ENCODE measurements at places on chromosomes 7 and 10. TPM values are rescaled to one million over a fixed set of nuclear protein-coding genes. Genes with fewer than 3 reads are reported as not detected.

DNA sequence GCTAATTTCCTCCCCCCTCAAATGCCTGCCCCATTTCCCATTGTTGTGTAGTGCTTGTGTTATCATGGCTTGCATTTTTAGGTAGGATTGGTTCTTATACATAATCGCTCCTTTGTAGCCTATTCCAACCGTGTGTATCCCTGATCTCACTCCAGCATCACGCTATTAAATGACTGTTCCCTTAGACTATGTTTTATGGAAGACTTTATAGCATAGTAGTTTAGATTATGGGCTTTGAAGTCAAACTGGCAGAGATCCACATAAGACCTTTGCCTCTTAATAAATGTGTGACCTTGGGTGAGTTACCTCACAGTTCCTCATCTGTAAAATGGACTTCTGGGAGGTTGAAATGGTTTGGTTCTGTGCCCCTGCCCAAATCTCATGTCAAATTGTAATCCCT lies 5.4 kb upstream of the RABGEF1 start:
- DNase-seq, result no peak

Gene TYW1
- 14.3 TPM for total RNA-seq

Gene RBM48
- 14.4 TPM for total RNA-seq

DNA sequence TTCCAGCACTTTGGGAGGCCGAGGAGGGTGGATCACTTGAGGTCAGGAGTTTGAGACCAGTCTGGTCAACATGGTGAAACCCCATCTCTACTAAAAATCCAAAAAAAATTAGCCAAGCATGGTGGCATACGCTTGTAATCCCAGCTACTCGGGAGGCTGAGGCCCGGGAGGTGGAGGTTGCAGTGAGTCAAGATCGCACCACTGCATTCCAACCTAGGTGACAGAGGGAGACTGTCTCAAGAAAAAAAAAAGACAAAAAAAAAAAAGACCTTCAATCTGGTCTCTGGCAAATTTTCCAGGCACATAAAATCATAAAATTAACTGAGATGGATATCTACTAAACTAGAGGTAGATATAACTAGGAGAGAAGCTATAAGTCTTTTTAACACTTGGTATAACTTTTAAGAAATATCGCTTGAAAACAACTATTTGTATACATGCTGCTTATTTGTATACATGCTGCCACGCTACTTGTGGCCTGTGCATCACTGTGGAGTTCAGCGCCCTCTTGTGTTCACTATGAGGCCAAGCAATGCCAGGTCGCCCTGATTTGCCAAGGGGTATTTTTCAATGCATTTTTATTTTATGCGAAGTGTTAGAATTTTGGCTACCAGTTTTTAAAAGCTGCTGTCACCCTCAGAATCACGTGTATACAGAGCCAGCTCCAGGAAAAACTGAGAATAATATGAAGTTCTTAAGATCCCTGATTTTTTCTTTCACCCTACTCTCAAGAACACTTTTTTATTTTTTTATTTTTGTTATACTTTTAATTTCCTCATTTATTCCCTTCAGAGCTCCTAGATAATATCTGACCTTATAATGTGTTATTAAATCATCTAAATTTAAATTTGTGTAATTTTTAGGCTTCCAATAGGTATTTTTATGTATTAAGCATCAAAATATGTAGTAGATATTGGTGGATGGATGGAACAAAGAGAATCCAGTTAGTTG lies 26.7 kb downstream of the CYCS start:
- no peak for DNase-seq

Gene SLC26A3
- total RNA-seq, result 4.7 TPM

DNA sequence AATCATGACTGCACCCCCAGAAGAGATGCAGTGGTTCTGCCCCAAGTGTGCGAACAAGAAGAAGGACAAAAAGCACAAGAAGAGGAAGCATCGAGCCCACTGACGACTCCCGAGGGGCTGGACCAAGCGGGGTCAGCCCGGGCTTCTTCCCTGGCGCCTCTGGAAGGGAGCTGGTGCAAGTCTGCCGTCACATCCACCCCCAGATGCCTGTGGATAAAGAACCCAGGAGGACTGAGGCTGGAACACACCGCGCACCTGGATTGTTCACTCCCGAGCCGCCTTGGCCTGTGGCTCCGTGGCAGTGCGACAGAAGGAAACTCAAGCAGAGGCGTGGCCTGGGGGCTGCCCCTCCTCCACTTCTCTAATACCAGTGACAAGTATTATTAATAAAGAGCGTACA lies 39.8 kb upstream of the GATA3 start:
- no peak for DNase-seq

Gene ZPBP
- total RNA-seq, result not detected

- no peak for DNase-seq
These were observed 66.5 kb upstream of the INPP5A start for GRCh38 chr10:132471125-132471451.

GRCh38 chr10:119550827-119551226 lies 8.3 kb upstream of the RGS10 start:
- DNase-seq, result no peak

Gene PCGF5
- total RNA-seq, result 14.7 TPM

Gene COL26A1
- total RNA-seq, result 10.6 TPM

DNA sequence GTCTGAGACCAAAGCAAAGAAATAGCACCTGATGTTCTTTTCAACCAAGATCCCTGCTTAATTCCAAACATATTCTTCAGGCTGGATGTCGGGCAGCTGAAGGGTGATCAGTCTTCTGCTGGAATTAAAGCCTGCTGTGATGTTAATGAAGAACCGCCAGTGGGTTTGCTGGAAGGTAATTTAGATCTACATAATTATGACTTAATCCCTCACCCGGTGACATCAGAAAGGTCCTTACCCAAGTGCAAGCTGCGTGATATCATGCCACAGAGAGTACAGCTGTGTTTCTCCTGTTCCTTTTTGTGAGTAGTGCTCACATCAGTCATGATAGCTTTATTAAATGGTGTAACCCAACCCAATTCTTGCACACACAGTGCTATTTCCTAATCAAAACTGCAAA lies 29.1 kb upstream of the LRGUK start:
- no peak for DNase-seq

Gene ZNF804B
- 0.07 TPM for total RNA-seq

Data from type B pancreatic cell (in vitro differentiated cells).